Ecto neural progenitor cell (in vitro differentiated cells): ENCODE measurements at places on chromosomes 1 and 21.

DNA sequence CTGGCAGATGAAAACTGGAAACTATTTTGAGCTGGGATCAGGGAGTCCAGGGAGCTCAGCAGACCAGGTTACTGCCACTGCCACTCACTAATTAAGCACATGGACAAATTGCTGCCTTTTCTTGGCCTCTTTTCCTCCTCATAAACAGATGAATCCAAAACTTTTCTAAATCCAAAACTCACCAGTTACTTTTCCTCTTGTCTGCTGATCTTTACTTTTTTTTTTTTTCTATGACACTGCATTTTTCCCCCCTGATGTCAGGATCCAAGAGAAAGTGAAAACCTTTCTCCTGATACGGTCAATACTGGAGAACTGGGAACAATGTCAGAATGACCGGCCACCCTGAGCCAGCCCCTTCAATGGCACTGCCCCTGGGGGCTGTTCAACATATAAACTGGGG, 405.8 kb downstream of the DUSP10 start:
- DNase-seq: no peak

DNA sequence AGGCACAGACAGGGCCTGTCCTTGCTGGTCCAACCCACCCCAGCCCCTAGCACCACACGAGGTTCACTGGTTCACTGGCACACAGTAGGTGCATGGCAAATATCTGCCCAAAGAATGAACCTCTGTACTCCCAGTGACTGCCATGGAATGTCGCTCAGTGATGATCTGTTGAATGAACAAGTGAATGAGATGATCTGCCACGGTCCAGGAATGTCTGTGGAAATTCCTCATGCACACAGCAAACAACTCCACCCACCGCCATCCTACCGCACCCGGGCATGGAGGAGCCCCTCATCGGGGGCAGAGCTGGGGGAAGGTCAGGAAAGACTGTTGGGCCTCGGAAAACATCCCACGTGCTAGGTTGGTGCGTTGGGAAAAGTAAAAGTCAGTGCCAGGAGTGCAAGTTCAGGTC, 1.7 kb downstream of the HSPG2 start:
- no peak for DNase-seq

- DNase-seq: no peak
Observed at GRCh38 chr21:44615911-44616590, 4.2 kb downstream of the KRTAP10-8 start.

GRCh38 chr1:166122873-166123466, 43.8 kb downstream of the FAM78B start:
- no peak for DNase-seq

GRCh38 chr1:58739856-58740466, 40.1 kb upstream of the MYSM1 start:
- no peak for DNase-seq

GRCh38 chr1:78005755-78006154, 1.0 kb downstream of the DNAJB4 start:
- DNase-seq: no peak

DNA sequence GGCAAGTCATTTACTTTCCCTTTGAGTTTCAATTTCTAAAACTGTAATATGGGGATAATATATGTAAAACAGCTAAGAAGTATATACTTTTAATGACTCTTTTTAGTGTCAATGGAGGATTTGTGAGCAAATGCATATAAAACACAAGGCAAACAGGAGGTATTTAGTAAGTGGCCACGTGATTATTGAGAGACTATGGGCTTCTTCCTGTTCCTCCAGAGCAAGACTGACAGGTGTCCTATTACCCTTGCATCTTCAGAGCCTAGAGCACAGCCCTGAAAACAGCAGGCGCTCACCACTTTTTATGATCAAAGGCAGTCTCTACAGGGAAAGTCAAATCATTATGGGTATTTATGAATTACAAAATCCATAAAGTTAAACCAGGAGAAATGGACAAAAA, 941 bp upstream of the ROR1 start:
- DNase-seq: no peak

- no peak for DNase-seq
Observed at GRCh38 chr1:14851760-14852159, 253.3 kb downstream of the KAZN start.

DNA sequence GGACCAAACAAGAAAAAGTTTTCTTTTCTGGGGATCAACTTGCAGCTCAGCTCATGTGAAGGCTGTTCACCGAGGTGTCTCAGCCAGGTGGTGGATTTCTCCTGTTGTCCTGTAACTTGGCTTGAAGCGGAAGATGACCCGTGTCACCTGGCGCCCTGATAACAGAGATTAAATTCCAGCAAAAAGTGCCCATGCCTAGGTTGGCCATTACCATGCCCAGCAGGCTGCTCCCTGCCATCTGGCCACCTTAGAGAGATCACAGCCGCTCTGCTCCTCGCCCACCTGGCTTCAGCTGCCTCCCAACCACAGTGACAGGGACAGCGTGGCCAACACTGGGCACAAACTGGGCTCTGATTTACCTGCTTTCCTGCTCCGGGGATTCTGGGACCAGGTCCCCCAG, 149.5 kb downstream of the ZBTB18 start:
- DNase-seq: no peak

DNA sequence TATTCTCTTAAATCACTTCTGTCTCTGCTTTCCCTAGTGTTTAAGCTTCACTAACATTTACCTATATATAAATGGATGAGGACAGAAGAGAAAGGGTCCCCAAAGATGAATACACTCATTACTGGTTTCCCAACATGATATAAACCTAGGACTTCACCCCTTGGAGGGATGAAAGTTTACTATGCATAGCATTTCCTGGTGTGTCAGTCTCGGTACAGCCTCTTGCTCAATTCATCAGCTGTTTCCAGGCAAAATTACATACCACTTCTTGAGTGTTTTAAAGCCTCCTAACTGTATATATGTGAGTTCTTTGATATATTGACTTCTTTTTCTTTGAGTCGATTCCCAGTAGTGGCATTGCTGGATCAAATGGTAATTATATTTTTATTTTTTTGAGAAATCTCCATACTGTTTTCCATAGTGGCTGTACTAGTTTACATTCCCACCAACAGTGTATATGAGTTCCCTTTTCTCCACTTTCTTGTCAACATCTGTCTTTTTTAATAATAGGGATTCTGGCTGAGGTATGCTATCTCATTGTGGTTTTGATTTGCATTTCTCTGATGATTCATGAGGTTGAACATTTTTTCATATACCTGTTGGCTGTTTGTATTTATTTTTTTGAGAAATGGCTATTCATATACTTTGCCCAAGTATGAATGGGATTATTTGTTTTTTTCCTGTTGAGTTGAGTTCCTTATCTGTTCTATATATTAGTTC, 259.3 kb upstream of the CACYBP start:
- no peak for DNase-seq

DNA sequence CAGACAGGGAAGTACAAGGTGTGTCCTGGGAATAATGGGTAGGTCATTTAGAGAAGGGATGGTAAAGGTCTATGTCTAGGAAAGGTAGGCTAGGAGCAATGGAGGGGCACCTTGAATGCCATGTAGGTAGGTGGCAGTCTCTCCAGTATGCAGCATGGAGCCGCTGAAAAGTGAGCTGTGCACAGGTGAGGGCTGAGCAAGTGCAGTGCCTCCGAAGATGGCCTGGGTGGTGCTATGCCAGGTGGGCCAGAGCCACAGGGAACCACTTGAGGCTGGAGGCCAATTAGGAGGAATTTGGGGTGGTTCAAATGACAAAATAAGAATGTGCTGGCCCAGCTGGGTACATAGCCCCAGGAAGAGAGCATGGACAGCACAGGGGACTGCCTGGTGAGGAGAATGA, 25.0 kb downstream of the RNU5D-1 start:
- no peak for DNase-seq

DNA sequence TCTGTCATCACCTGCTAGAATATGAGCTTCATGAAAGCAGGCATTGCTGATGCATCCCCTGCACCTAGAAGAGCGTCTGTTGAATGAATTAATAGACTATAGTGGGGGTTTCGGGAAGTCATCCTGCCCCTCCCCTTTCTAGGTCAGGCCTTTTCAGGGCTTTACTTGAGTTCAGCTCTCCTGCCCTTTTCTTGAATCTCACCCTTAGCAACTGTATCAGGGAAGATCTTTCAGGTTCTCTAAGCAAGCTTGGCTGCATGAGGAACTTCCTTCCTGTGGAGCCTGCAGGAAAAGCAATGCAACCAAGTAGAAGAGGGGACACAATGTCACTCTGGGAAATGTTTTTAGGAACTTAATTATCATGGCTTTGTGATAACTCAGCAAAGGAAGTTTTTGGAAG, 27.2 kb upstream of the KIAA0040 start:
- DNase-seq: no peak

- DNase-seq: no peak
Observed at GRCh38 chr1:65180977-65181376, 33.0 kb downstream of the AK4 start.

DNA sequence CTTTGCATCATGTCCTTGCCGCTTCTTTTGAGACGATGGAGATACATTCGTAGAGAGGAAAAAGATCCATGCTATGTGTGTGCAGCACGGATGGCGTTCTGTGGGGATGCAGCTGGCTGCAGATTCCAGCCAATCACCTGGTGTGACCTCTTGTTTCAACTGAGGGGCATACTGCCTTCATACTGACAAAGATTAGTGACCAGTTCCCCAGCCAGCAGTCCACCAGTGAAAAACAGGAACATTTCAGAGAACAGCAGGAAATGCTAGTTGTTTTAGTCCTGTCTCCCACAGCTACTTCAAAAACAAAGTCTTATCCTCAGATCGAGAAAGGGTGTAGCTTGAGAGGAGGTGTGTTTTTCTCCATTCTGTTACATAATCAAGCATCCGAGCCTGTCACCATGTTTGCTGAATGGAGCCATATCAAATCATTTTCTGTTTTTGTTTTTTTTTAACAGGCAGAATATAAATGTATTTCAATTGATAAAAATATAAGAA, 255.7 kb upstream of the FMN2 start:
- no peak for DNase-seq

GRCh38 chr1:3033040-3033789, 11.9 kb downstream of the ACTRT2 start:
- no peak for DNase-seq

DNA sequence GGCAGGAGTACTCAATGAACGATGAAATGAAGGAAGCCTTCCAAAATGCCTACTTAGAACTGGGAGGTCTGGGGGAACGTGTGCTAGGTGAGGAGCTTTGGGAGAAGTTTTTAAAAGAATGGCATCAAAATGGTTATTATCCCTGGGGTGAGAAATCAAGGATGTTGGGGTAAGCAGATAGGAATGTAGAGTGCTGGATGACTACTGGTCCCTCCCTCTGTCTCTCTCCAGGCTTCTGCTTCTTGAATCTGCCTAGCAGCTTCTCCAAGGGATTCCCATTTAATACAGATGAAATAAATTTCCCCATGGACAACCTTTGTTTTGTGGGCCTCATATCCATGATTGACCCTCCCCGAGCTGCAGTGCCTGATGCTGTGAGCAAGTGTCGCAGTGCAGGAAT, 19.0 kb upstream of the CASQ1 start:
- DNase-seq: no peak

- no peak for DNase-seq
Observed at GRCh38 chr1:211739671-211740411, 64.4 kb upstream of the NEK2 start.

DNA sequence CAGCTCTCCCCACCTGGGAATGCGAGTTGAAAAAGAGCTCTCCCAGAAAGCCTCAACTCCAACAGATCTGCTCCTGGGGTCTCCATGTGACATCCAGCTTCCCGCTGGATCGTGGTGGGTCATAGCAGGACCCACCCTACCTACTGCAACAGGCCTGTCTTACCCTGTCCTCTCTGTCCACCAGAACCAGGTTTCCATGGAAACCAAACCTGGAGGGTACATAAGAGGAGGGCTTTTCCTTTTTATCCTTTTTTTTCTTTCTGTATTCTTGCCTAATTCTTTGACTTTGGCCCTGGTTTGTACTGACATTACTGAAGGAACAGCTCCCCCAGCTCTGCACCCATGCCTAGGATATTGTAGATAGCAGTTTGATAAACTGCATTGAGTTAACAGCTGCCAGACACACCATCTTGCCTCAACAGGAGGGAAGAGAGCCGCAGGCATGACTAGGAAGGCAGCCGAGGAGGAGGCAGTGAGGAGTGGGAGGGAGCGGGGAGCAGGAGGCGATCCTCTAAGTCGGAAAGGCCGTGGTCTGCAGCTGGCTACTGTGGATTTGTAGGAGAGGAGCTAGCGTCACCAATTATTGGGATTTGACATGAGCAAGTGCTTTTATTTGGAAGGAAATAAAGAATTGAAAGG, 9.7 kb upstream of the FMOD start:
- no peak for DNase-seq

DNA sequence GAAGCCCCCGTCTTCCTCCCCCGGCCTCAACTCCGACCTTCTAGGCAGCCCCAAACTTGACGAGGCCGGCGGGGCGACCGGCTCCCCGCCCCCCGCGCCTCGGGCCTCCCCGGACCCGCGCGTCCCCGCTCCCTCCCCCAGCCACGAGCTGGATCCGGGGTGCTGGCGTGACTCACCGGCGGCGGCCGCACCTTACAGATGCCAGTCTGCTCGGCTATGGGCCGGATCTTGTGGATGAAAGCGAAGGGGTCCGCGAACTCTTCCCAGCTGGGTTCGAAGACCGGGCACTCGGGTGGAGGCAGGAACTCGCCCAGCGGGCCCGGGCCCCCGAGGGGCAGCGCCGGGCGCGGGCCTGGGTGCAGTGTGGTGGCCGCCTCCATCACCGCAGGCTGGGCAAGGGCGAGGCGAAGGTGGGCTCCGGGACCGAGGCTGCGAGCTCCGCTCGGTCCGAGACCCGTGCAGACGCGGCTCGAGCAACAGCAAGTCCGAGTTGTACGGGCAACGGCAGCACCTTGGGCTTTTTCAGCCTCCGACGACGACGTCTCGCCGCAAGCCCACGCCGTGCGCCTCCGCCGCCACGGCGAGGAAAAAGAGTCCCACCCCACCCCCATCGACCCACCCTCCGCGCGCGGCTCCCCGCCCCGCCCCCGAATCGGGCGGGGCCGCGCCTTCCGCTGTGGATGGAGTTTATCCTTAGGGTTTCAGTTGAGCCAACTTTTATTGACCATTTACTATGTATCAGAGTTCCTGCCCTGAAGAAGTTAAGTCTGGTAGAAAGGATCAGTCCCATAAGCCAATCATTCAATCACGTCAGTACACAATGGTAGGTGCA, at the start of gene KDM5B:
KDM5B (minus strand) TSS at position 496 of the 832 bp plus-strand sequence; CDS start at position 380, 116 bp downstream.
- DNase-seq: peak; percentile 88

DNA sequence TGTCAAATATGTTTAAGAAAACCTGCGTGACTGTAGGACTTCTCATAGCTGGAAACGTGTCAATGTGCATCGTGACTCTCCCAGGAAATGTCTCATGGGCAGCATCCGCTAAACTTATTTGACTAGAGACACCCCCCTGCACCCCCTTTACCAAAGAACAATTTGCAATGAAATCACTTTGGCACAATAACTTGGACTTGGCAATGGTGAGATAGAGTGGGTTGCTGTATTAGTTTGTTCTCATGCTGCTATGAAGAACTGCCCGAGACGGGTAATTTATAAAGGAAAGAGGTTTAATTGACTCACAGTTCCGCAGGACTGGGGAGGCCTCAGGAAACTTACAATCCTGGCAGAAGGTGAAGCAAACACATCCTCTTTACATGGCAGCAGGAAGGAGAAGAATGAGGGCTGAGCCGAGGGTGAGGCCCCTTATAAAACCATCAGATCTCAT, 13.8 kb downstream of the CLDN14 start:
- no peak for DNase-seq

GRCh38 chr21:25791319-25791718, 56.5 kb downstream of the GABPA start:
- DNase-seq: no peak

GRCh38 chr1:29532751-29533150, 296.4 kb downstream of the PTPRU start:
- peak; percentile 9 for DNase-seq
